ENCODE measurements at places on chromosomes 11 and 22. TPM values are rescaled to one million over a fixed set of nuclear protein-coding genes. Genes with fewer than 3 reads are reported as not detected.

DNA sequence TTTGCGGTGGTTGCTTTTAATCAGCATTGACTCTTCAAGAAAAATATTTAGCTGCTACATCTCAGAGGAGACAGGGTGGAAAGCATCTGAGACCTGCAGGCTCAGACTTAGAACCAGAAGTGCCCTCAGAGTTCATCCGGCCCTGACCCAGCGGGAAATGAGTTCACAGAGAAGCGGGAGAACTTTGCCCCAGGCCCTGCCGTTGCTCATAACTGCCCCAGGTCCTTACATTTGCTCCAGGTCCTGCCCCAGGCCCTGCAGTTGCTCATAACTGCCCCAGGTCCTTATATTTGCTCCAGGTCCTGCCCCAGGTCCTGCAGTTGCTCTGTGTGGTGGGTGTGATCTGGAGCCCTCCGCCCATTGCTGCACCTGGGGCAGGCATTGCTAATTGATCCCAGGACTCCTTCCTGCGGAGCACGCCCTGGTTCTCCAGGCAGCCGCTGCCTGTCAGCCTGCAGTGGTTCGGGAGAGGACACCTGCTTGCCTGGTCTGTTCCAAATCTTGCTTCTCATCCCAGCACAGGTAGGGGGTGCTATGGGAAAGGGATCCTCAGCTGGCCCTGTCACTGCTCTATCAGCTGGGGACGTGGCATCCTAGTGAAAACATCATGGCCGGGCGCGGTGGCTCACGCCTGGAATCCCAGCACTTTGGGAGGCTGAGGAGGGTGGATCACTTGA is 58.1 kb upstream of the PPP6R3 start:
- H3K27me3 ChIP-seq: no peaks in the 10 kb centered on the region
- H3K4me3 ChIP-seq: no peak overlapping the region
- H3K27ac ChIP-seq: peak overlapping the region; percentile 93

- H3K27me3 ChIP-seq: no peaks in the 10 kb centered on the region
- DNase-seq: no peak
- peak overlapping the region; percentile 85 for H3K27ac ChIP-seq
- H3K4me3 ChIP-seq: peak overlapping the region; percentile 74
These were observed 1.2 kb downstream of the C2CD2L start for GRCh38 chr11:119108146-119108856.

DNA sequence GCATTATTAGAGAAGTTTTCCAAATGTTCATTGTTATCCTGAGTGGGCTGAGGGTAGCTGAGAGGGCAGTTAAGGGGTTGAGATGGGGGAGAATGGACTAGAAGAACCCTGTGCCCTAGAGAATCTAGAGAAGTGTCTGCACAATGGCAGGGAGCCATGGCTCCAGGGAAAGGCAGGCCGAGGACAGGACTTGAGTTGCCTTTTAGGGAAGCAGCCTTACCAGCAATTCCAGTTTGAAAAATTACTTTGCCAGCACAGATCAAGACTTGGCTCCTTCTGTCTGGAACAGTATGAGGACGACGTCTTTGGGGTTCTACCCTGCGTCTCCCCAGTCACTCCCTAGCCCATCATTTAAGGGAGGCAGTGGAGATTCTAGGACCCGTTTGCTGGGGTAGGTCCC is 25.7 kb upstream of the MICAL3 start:
- no peaks in the 10 kb centered on the region for H3K27me3 ChIP-seq
- H3K36me3 ChIP-seq: no peaks in the 10 kb centered on the region
- H3K4me1 ChIP-seq: peaks cover 20% of the 10 kb centered on the region
- peak overlapping the region; percentile 73 for H3K27ac ChIP-seq

DNA sequence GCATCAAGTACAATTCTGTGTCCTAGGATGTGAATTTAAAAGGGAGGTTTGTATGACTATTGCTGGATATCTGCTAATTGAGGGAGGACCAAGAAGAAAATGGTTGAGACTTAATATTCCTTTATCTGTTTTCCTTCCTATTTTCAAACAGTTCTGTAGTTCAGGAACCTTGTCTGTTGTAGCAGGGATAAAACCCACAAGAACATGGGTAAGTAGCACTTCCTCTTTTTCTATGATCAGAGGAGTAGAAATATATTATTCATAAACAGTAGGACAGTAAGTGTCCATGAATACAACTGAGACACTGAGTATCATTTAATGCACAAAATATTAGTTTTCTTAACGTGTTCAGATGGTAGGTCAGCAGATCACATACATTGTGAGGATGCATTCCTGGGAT is 7.6 kb downstream of the MS4A3 start:
- H3K27me3 ChIP-seq: no peaks in the 10 kb centered on the region
- no peak overlapping the region for H3K4me3 ChIP-seq
- DNase-seq: no peak
- H3K36me3 ChIP-seq: no peaks in the 10 kb centered on the region

DNA sequence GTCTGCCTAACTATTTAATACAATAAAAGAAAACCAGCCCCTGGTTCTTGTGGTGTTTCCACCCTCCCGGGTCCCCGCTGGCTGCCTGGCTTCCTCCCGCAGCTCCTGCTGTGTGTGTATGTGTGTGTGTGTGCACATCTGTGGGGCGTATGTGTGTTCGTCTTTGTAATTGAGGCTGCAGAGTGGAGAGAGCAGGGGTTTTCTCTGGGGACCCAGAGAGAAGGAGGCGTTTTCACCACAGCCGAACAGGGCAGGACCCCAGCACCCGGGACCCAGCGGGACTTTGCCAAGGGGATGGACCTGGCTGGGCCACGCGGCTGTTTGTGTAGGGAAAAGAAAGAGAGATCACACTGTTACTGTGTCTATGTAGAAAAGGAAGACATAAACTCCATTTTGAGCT is 42.7 kb downstream of the IGLL1 start:
- H3K27ac ChIP-seq: no peak overlapping the region
- no peaks in the 10 kb centered on the region for H3K27me3 ChIP-seq
- no peaks in the 10 kb centered on the region for H3K4me1 ChIP-seq
- H3K36me3 ChIP-seq: no peaks in the 10 kb centered on the region
- DNase-seq: peak; percentile 48

DNA sequence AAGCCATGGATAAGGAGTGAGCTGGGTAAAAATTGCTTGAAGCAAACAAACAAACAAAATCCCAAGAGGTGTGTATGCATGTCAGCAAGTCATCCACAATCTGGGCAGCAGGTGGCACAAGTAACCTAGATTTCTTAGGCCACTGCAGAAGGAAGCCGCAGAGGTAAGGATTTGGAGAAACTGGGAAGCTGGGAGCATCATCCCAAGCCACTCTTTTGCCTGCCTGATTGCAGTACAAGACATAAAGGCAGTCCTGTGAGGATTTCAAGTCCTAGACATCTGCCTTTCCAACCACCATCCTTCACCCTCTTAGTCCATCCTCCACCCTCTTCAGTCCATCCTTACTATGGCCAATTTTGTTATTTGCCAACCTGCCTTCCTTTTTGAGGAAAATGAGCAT is 67.2 kb upstream of the BMAL1 start:
- no peak overlapping the region for H3K4me3 ChIP-seq
- H3K27ac ChIP-seq: no peak overlapping the region
- peaks cover 3% of the 10 kb centered on the region for H3K27me3 ChIP-seq
- DNase-seq: peak; percentile 74
- H3K4me1 ChIP-seq: no peaks in the 10 kb centered on the region
- H3K36me3 ChIP-seq: no peaks in the 10 kb centered on the region

DNA sequence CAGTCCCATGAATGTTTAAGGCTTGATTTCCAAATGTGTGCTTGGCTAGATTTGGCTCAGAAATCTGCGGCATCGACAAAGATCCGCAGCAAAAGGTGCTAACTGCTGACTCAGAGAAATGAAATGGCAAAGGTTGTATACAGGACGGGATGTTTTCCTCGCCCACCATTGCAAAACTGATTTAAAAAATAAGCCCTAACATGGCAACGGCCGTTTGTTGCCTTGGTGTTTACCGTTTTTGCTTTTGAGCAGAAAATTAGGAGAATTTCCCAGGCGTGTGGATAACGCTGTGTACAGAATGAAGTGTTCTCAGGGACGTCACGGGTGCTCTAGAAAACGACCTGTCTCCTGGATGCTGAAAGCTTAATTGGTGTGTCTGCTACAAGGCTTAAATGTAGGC is 70.2 kb downstream of the ARHGAP8 start:
- H3K27ac ChIP-seq: no peak overlapping the region
- H3K4me1 ChIP-seq: no peaks in the 10 kb centered on the region
- no peaks in the 10 kb centered on the region for H3K27me3 ChIP-seq
- no peaks in the 10 kb centered on the region for H3K36me3 ChIP-seq
- DNase-seq: peak; percentile 9

GRCh38 chr11:2260491-2261364 is 9.7 kb downstream of the ASCL2 start:
- H3K4me1 ChIP-seq: no peaks in the 10 kb centered on the region
- no peak for DNase-seq
- H3K36me3 ChIP-seq: no peaks in the 10 kb centered on the region
- no peak overlapping the region for H3K27ac ChIP-seq
- H3K4me3 ChIP-seq: no peak overlapping the region
- H3K27me3 ChIP-seq: no peaks in the 10 kb centered on the region

DNA sequence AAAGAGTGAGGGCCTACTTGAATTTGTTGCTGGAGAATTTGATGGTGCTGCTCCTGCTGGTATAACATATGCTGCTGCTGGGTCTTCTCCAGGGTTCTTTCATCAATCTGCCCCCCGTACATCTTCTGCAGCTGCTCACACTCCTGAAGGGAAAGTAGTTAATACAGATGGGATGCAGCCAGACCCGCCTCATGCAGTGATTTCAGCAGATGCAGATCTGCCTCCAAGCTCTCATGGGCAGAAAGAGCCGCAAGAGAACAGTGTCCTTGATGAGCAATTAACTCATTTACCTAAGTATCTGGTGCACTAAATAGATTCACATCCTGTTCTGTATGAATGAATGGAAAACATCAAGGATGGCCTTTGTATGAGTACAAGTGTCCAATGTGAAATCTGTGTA is 24.8 kb upstream of the APOA1 start:
- no peaks in the 10 kb centered on the region for H3K27me3 ChIP-seq
- DNase-seq: no peak
- no peak overlapping the region for H3K27ac ChIP-seq
- H3K36me3 ChIP-seq: peaks cover 24% of the 10 kb centered on the region
- H3K4me3 ChIP-seq: no peak overlapping the region
- no peaks in the 10 kb centered on the region for H3K4me1 ChIP-seq

DNA sequence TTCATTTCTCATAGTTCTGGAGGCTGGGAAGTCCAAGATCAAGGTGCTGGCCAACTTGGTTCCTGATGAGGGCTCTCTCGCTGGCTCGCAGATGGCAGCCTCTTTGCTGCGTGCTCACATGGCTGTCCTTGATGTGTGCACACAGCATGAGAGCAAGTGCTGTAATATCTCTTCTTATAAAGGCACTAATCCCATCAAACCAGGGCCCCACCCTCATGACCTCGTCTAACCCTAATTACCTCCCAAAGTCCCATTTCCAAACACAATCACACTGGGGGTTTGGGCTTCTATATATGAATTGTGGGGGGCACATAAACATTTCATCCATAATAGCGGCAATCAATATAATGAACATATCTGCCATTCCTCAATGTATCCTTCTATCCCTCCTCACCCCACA is 1062.1 kb downstream of the BRD1 start:
- H3K4me3 ChIP-seq: no peak overlapping the region
- no peak overlapping the region for H3K27ac ChIP-seq
- no peak for DNase-seq
- no peaks in the 10 kb centered on the region for H3K27me3 ChIP-seq
- no peaks in the 10 kb centered on the region for H3K36me3 ChIP-seq

GRCh38 chr11:95088946-95089619 is 563 bp upstream of the ENDOD1 start:
- peaks cover 13% of the 10 kb centered on the region for H3K4me1 ChIP-seq
- H3K27me3 ChIP-seq: no peaks in the 10 kb centered on the region
- peak overlapping the region; percentile 64 for H3K4me3 ChIP-seq
- peak overlapping the region; percentile 85 for H3K27ac ChIP-seq
- H3K36me3 ChIP-seq: no peaks in the 10 kb centered on the region

- no peak for DNase-seq
- H3K27me3 ChIP-seq: no peaks in the 10 kb centered on the region
- H3K4me1 ChIP-seq: no peaks in the 10 kb centered on the region
- H3K27ac ChIP-seq: no peak overlapping the region
- no peak overlapping the region for H3K4me3 ChIP-seq
- H3K36me3 ChIP-seq: no peaks in the 10 kb centered on the region
These were observed 86.3 kb upstream of the HMGXB4 start for GRCh38 chr22:35170716-35171697.

- no peaks in the 10 kb centered on the region for H3K27me3 ChIP-seq
- no peak overlapping the region for H3K4me3 ChIP-seq
- DNase-seq: no peak
- no peak overlapping the region for H3K27ac ChIP-seq
These were observed 792.5 kb upstream of the LRRC4C start for GRCh38 chr11:42251984-42252383.

- H3K27ac ChIP-seq: no peak overlapping the region
- no peak for DNase-seq
- peaks cover 19% of the 10 kb centered on the region for H3K4me1 ChIP-seq
- no peak overlapping the region for H3K4me3 ChIP-seq
- H3K27me3 ChIP-seq: no peaks in the 10 kb centered on the region
These were observed 9.2 kb upstream of the STIP1 start for GRCh38 chr11:64176751-64177150.

GRCh38 chr11:77127235-77127911 is 673 bp upstream of the MYO7A start:
- peaks cover 23% of the 10 kb centered on the region for H3K4me1 ChIP-seq
- no peak for DNase-seq
- H3K27ac ChIP-seq: no peak overlapping the region

DNA sequence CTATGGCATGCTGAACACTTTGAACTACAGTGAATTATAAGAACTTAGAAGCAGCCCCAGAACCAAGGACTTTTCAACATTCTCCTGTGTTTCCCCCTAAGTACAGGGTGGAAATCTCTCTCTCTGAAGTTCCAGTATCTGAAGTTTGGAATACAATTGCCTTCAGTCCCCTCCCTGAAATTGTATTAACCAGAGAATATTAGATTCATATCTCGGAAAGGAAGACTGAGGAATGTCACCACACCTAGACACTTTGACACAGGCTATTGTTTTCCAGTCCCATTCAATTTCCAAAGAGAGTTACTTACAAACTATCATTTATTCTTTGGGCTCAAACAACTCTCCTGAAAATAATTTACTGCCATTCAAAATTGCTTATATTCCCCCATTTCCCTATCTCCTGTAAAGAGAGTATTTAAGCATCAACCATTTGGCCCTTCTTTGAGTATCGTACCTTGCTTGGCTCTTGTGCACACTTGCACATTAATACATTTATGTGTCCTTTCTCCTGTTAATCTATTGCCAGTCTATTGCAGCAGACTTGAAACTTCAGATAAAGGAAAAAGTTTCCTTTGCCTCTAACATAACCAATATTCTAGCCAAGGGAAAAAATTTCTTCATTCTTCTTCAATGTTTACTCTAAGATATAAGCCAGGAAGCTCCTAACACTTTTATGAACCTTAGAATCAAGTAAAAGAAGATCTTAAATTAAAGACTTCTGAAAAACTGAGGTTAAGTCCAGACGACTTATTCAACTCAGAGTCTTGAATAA is 402.4 kb upstream of the DDI1 start:
- no peaks in the 10 kb centered on the region for H3K27me3 ChIP-seq
- no peaks in the 10 kb centered on the region for H3K36me3 ChIP-seq
- no peak overlapping the region for H3K4me3 ChIP-seq
- DNase-seq: no peak
- no peak overlapping the region for H3K27ac ChIP-seq

The INS gene
- 0.73 TPM for polyA plus RNA-seq

The SNU13 gene
- 146 TPM for polyA plus RNA-seq

The SMIM38 gene
- polyA plus RNA-seq: not detected

The CHRM4 gene
- polyA plus RNA-seq: not detected

The KLHDC7B gene
- polyA plus RNA-seq: not detected

The NCR3LG1 gene
- 4.6 TPM for polyA plus RNA-seq

The OR52N4 gene
- 0.60 TPM for polyA plus RNA-seq

The NECTIN1 gene
- polyA plus RNA-seq: 6.6 TPM

The GTSE1 gene
- 1.8 TPM for polyA plus RNA-seq

The OR2AT4 gene
- not detected for polyA plus RNA-seq
